NCI-H2107 (cell line): ENCODE measurements at places on chromosomes 1 and 21.

DNA sequence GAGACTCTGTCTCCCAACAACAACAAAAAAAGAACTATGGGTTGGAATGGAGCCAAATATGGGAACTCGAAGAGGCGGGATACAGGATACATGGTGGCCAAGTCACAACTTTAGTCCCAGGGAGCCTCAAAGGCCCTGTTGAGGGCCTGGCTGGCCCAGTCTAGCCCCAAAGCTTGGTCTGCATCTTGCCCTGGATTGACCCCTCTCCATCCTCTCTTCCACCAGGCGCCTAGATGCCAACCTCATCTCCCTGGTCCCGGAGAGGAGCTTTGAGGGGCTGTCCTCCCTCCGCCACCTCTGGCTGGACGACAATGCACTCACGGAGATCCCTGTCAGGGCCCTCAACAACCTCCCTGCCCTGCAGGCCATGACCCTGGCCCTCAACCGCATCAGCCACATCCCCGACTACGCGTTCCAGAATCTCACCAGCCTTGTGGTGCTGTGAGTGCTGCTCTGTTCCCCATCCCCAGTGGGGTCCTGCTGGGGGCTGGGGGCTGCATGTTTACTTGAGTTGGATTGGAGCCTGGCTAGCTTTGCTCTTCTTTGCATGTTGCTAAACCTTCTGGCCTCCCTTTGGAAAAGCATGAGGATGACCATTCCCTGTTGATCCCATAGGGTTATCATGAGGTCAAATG is 65.5 kb downstream of the UBE2T start:
- DNase-seq = no peak

DNA sequence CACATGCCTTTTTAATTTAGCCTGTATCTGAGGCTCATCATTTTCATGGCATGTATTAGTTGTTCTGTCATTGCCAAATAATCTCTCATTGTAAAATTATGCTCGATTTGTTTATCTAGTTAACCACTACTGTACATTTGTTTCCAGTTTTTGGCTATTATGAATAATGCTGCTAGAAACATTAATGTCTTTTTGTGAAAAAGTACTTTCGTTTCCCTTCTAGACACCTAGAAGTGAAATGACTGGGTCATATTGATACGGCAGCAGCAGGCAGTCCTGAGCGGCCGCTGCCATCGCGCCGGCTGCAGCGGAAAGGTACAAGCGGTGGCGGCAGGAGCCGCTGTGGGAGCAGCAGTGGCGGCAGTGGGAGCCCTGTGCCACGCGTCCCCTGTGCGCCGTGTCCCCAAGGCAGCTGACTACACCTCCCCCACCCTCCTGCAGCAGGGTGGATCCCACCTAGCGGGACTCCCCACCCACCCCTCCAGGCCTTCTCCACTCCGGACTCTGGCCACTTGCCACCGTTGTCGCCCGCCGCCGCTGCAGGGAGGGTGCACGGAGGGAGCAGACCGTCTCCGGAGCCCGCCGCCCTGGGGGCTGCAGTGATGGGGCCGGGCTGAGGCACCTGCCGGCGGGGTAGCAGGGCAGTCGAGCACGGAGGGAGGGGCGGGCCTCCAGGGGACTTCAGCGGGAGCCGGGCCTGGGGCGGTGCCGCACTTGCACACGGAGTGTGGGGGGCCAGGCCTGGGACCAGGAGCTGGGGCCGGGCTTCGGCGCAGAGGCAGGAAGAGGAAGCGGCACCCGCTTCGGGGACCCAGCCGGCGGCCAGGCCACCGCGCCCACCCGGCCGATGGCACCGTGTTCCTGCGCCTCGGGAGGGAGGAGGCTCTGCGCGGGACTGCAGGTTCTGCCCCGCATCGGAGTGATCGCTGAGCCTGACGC is 66.8 kb upstream of the RGS7 start:
- peak; percentile 65 for DNase-seq

GRCh38 chr21:25637851-25638659 is 1.0 kb upstream of the JAM2 start:
- DNase-seq = no peak

- DNase-seq = no peak
Observed at GRCh38 chr1:32894019-32894600, 7.1 kb downstream of the TMEM54 start.

DNA sequence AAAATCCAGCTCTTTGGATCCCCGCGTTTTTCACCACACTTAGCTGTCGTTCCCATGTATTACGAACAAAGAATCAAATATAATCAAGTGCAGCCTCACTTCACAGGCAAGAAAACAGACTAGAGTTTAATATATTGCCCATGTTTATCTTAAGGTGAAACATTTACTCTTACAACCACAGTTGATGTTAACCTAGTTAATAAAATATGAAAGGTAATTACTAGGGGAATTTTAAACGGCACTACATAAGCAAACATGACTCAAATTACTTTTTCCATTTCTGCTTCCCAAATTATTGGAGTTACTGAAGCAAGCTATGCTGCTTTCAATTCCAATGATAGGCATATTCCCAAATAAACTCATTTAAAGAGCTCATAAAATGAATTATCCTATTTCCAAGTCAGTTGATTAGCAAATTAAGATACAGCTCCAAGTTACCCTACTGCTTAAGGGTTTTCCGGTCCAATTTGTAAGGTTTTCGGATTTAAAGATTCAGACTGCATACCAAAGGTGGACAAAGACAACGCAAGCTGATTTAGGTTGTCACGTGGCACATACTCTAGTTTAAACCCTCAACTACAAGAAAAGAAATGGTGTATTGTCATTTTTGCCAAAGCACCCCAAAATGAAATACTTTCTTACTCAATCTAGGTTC is 5.9 kb downstream of the COX20 start:
- no peak for DNase-seq

DNA sequence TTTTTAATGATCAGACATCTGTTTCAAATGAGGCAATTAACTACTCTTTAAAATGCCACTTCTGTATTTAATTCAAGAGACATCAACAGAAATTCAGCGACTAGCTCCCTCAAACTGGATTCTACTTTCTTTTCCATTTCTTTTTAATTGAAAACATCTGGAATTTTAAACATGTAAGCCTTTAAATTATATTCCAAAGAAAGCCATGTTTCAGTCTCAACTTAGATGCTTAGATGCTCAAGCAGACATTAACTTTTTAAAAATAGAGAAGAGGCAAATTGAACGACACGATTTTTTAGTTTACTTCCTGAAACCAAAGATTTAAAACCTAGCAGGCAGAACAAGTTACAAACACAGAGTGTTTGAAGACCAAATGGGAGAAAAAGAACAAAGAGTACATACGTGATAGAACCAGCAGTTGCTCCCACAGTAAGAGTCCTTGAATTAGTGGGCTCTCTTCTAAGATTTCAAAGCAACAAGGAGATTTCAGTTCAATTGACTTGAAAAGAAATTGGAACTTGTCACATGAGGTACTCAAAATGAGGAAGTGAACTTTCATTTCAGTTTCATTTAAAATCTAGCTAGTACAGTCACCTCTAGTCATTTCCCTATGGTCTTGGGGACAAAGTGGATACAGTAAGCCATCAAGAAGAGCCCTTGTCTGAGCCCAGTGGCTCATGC is at the start of gene CTSS:
CTSS (minus strand) TSS at position 483 of the 681 bp plus-strand sequence. CDS start 1,015 bp downstream, outside the sequence.
- DNase-seq = no peak

- no peak for DNase-seq
Observed at GRCh38 chr1:109769330-109770078, 5.8 kb upstream of the EPS8L3 start.

DNA sequence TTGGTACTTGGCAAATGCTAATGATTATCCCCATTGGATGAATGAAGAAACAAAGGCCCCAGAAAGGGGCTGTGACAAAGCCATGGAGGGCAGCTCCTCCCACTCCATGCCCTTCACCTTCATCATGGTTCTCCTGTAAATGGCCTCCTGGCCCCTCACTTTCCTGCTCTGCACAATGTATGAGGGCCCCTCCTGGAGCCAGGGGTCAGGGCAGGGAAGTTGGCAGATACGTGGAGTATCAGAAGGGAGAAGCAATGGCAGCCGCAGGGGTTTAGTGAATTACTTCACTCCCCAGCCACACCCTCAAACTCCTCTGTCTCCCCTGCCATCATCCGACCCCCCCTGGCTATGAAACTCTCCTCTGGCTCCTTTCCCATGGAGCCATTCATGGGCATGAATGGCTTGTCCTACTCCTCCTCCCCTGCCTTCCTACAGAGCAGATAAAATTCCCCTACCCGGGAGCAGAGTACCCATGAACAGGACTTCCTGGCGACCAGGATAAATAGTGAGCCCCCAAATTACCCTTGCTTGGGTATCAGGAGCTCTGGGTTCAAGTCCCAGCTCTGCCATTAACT is 86.3 kb downstream of the CAMK2N1 start:
- DNase-seq = no peak

GRCh38 chr1:94022471-94023189 is 98.3 kb downstream of the ABCA4 start:
- DNase-seq = no peak

GRCh38 chr1:230315099-230315498 is 111.0 kb downstream of the PGBD5 start:
- DNase-seq = no peak

GRCh38 chr1:65083263-65083896 is 64.6 kb upstream of the AK4 start:
- no peak for DNase-seq

DNA sequence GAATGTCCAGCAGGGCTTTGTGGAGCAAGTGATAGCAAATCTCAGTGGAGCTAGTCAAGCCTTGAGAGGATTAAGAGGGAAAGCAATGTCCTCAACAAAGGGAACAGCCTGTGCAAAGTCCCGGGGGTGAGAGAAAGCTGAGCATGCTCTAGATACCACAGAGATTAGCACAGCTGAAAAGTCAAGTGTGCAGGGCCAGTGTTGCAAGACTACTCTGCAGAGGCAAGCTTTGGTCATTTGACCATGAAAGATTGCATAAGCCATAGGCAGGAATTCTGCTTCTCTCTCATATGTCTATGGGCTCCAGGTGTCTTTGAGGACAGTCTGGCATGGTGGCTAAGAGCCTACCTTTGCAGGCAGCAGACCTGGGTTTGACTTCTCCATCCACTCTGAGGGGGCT is 181.0 kb upstream of the JUN start:
- no peak for DNase-seq

GRCh38 chr1:22754106-22754768 is 43.6 kb downstream of the EPHB2 start:
- DNase-seq = no peak

DNA sequence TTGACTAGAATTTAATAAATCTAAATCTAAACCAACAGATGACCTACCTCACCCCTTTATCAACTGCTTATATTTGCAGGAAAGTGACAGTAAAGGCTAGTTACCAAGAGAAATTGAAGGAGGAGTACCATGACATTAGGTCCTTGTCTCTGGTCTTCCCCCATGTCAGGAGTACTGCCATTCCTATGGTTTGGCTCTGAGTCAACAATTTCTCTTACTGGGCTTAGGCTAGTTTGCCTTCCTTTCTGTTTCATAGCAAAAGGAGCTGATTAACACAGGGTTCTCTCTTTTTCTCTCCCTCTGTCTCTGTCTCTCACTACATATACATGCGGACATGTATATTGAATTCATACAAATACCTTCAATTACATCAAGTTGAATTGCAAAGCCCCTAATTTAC is 579.9 kb downstream of the DPYD start:
- DNase-seq = no peak

GRCh38 chr1:233565313-233565712 is 48.6 kb upstream of the KCNK1 start:
- no peak for DNase-seq

DNA sequence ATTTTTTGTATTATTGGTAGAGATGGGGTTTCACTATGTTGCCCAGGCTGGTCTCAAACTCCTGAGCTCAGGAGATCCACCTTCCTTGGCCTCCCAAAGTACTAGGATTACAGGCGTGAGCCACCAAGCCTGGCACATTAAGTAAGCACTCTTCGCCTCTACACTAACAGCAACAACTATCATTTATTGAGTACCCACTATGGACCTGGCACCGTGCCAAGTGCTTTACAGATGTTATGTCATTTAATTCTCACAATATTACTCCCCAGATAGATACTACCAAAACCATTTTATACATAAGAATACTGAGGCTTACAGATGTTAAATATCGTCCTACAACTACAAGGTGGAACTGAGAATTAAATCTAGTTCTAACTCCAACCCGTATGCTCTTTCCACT is 50.1 kb downstream of the TUT4 start:
- no peak for DNase-seq

- DNase-seq = no peak
Observed at GRCh38 chr1:91736146-91736714, 149.7 kb downstream of the TGFBR3 start.

DNA sequence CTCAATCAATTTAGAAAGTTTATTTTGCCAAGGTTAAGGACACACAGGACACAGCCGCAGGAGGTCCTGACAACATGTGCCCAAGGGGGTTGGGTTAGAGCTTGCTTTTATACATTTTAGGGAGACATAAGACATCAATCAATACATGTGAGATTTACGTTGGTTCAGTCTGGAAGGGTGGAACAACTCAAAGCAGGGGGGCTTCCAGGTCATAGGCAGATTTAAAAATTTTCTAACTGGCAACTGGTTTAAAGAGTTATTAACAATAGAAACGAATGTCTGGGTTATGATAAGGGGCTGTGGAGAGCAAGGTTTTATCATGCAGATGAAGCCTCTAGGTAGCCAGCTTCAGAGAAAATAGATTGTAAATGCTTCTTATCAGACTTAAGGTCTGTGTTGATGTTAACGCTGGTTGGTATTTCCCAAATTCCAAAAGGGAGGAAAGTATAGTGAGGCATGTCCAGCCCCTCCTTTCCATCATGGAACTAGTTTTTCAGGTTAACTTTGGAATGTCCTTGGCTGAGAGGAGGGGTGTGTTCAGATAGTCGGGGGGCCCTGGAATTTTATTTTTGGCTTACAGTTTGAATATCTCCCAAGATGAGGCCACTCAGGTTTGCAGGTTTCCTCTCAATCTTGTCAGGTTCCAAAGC is 31.0 kb upstream of the TGFBR3 start:
- no peak for DNase-seq

DNA sequence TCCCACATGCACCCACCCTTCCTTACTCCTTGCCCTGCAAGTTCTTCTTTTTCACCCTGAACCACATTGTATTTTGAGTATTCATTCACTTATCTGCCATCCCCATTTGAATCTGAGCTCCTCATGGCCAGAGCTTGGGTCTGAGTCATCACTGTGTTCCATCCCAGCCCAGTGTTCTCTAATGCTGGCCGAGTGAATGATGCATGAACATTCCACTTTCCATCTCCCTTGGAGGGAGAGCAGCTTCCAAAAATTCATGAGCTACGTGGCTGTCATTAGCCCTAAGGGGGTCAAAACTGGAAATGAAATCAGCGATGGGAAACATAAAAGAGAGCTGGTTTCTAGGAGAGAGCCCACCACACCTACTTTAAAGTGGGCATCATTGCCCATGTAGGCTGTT is 187.0 kb upstream of the USP24 start:
- DNase-seq = no peak

GRCh38 chr1:94734963-94735901 is 84.9 kb upstream of the SLC44A3 start:
- DNase-seq = no peak

GRCh38 chr21:25094695-25095094 is 512.6 kb downstream of the MRPL39 start:
- DNase-seq = no peak

GRCh38 chr1:151705753-151706463 is 10.7 kb downstream of the CELF3 start:
- DNase-seq = no peak

- DNase-seq = no peak
Observed at GRCh38 chr1:222068937-222069336, 327.0 kb upstream of the DUSP10 start.
